Right atrium auricular region (tissue), 2 donors: ENCODE measurements at places on chromosomes 1 and 21. TPM values are rescaled to one million over a fixed set of nuclear protein-coding genes. Genes with fewer than 3 reads are reported as not detected.

The SGIP1 gene
- total RNA-seq = 6.2 TPM

The TNNI3K gene
- total RNA-seq = 14.6 TPM

DNA sequence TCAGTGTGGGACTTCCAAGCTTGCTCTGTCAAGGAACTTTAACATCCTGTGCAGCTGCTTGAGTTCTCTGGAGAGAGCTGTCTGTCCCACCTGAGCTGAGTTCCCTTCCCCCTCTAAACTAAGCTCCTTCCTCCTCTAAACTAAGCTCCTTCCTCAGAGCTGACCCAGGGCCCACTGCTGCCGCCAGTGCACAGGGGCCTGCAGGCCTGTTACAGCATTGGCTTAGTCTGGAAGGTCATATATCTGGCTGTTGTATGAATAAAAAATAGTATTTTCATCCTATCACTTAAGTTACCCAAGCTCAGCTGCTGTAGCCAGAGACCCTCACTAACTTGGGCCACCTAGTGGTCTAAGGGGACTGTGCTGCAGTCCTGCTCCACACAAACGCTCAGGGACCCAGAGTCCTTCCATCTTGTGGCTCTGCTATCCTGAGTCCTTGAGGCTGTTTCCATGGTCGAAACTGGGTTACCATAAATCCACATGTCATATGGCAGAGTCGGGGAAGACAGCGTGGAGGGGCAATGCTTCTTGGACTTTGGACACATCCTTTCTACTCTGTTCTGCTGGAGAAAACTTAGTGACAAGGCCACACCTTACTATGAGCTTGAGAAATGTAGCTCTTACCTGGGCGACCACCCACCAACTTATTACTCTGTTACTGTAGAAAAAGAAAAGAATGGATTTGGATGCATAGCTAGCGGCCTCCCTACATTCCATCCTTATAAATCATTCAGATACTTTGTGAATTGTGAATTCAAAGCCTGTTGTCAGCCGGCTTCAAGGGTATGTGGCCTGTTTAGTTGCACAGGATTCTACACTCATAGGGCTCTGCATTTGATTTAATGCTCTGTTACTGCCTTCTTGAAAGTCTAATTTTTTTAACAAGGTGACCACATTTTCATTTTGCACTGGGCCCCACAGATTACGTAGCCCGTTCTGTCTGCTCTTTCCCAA lies 71.4 kb upstream of the GCLM start:
- no peak overlapping the region for H3K27ac ChIP-seq
- H3K27me3 ChIP-seq = no peaks in the 10 kb centered on the region
- DNase-seq = no peak
- H3K4me1 ChIP-seq = no peaks in the 10 kb centered on the region

GRCh38 chr1:94599095-94599813 lies 57.7 kb upstream of the F3 start:
- H3K4me1 ChIP-seq = no peaks in the 10 kb centered on the region
- no peak overlapping the region for H3K27ac ChIP-seq
- no peaks in the 10 kb centered on the region for H3K27me3 ChIP-seq
- DNase-seq = no peak

GRCh38 chr1:41173651-41174050 lies 68.5 kb downstream of the SCMH1 start:
- H3K36me3 ChIP-seq = peaks cover 3% of the 10 kb centered on the region
- no peak overlapping the region for H3K27ac ChIP-seq
- H3K4me3 ChIP-seq = no peak overlapping the region
- no peaks in the 10 kb centered on the region for H3K4me1 ChIP-seq
- no peak for DNase-seq

DNA sequence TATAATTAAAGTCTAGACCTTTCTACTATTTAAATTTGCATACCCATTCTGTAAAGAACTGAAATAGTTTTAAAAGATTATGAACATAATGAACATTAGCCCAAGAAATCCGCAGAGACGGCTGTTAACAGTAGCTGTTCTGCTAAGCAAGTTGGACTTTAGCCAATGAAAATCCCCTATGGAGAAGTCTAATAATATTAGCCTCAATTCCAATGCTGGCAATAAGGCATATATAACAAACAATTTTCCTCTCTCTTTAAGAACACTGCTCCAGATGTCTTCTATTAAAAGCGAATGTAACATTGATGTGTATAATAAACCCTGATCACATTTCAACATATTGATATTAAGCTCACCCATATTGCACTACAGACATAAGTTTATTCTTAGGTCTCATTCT lies 221.3 kb upstream of the KCTD3 start:
- no peaks in the 10 kb centered on the region for H3K36me3 ChIP-seq
- H3K27me3 ChIP-seq = no peaks in the 10 kb centered on the region
- H3K4me1 ChIP-seq = no peaks in the 10 kb centered on the region
- H3K27ac ChIP-seq = no peak overlapping the region

GRCh38 chr1:12617511-12617900 lies 504 bp downstream of the DHRS3 start:
- no peaks in the 10 kb centered on the region for H3K36me3 ChIP-seq
- H3K4me1 ChIP-seq = peaks cover 69% of the 10 kb centered on the region
- H3K27ac ChIP-seq = peak overlapping the region; percentile 97
- H3K4me3 ChIP-seq = peak overlapping the region; percentile 76
- no peaks in the 10 kb centered on the region for H3K27me3 ChIP-seq
